Kasumi-1 (cell line): ENCODE measurements at places on chromosomes 1 and 21.
A peak's percentile ranks its signal among the peaks of the same experiment; 100 is the strongest.

- no peak for DNase-seq
Measured at GRCh38 chr1:185559151-185559550, 175.0 kb upstream of the HMCN1 start.

- DNase-seq = no peak
Measured at GRCh38 chr1:210124736-210125135, 107.9 kb upstream of the SERTAD4 start.

- no peak for DNase-seq
Measured at GRCh38 chr1:79197421-79197820, 190.9 kb upstream of the ADGRL4 start.

- DNase-seq = no peak
Measured at GRCh38 chr1:224938652-224939051, 9.2 kb downstream of the DNAH14 start.

GRCh38 chr1:42008264-42008663, 89.5 kb upstream of the HIVEP3 start:
- DNase-seq = no peak

DNA sequence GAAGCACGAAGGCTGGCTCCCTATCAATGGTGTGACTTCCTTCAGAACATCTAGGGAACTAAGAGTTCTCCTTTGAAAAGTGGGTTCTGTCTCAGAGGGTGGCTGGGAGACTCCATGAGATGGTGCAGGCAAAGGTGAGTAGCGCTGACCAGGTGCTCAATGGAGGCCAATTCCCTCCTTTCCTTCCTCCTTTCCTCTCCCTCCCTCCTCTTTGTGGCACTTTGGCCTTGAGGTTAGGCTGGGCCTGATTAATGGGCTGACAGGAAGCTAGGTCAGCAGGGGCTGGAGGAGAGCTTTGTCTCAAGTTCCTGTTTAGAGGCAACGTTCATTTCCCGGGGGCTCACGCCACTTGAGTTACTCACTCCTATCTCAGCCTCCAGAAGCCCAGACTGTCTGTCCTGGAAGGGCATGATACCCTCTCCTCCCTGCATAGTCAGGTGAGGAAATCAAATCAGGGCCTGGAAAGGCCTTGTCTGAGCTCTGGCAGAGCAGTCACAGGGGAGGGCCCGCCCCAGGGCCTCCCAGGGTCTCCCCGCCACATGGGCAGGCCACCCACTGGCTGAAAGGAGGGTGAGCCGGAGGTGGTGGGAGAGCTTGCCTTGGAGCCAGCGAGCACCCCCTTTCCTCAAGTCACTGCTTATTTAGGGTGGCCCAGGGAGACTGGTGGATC, 58.4 kb upstream of the SSBP3 start:
- DNase-seq = peak; percentile 60

- DNase-seq = no peak
Measured at GRCh38 chr1:104084380-104084779, 334.7 kb downstream of the AMY1C start.

DNA sequence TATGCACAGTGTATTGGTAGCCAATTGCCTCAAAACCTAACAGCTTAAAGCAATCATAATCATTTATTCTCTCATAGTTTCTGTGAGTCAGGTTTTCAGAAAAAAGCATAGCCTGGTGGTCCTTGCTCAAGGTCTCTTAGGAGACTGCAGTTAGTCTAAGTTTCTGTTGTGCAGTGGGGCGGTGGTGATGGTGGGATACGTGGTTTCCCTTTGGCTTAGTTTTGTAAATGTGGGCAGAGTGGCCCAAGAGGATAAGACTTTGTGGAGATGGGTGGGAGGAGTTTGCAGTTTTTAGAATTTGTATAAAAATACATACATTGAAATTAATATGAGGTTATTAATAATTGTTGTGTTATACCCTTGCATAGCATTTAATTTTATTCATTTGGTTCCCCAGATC, 68.6 kb downstream of the NOS1AP start:
- no peak for DNase-seq

GRCh38 chr1:224308064-224308463, 21.9 kb downstream of the NVL start:
- DNase-seq = no peak

GRCh38 chr1:34800214-34800613, 7.4 kb downstream of the GJA4 start:
- DNase-seq = no peak

- DNase-seq = no peak
Measured at GRCh38 chr1:9476790-9477463, 62.3 kb upstream of the SLC25A33 start.

- DNase-seq = no peak
Measured at GRCh38 chr1:32701421-32701911, 1.1 kb downstream of the SYNC start.

GRCh38 chr1:11654137-11654938, at the start of the genes FBXO2 and FBXO44:
Gene FBXO2 (minus strand): TSS chr1:11654429. CDS start chr1:11654340, 89 bp downstream.
Gene FBXO44 (plus strand): TSS chr1:11654877. CDS start chr1:11655836, 959 bp downstream.
- no peak for DNase-seq

DNA sequence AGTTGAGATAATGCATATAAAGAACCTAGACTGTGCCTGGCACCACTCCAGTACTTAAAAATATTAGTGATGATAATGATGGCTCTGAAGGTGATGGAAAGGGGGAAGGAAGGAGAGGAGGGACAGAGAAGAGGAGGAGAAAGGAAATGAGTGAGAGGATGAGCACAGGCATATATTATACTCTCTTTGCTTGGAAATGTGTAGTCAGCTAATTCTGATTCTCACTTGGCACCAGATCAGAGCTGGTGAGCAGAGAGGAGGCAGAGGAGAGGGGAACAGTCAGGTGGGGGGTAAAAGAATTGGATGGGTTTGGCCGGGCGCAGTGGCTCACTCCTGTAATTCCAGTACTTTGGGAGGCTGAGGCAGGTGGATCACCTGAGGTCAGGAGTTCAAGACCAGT, 24.3 kb upstream of the MYOC start:
- no peak for DNase-seq

- no peak for DNase-seq
Measured at GRCh38 chr1:159492575-159493323, 43.1 kb downstream of the OR10J5 start.

GRCh38 chr1:115225993-115226685, 111.9 kb downstream of the NGF start:
- DNase-seq = no peak
